ENCODE measurements at places on chromosomes 11 and 22.

- ATAC-seq: no peak
Observed at GRCh38 chr22:48083502-48083901, 1321.1 kb downstream of the TBC1D22A start.

DNA sequence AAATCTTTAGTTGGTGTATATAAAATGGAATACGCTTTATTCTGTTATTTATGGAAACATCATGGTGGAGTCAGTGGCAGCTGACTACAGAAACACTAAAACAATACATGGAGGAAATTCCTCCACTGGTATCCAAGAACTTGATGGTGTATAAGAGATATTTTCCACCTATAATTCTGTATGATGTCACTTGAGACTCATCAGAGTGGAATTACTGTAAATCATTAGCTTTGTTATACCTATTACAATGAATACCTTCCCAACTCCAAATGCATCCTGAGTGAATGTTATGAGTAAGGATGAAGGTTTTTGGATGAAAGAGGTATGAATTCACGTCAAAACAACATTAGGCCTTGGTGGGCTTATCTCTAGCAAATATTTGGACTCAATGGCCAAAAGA, 258.5 kb upstream of the SORL1-AS1 start:
- ATAC-seq: no peak

GRCh38 chr11:119187123-119187892, 2.0 kb downstream of the NHERF4 start:
- no peak for ATAC-seq

DNA sequence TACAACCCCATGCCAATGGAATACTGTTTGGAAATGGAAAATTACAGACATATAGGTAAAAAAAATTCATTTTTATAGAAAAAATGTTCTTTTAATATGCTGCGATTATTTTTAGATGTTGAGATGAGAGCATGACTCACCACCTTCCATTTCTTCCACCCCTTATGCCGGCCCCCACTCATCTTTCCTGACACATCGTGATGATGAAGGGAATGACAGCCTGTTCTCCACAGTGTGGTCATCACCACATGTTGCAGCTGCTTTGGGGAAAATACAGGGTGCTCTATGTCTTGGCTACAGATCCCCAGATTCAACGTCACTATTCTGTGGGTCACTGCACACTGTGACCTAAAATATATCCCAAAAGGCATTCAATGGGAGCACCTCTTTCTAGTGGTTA, 916.2 kb downstream of the METTL15 start:
- ATAC-seq: no peak

DNA sequence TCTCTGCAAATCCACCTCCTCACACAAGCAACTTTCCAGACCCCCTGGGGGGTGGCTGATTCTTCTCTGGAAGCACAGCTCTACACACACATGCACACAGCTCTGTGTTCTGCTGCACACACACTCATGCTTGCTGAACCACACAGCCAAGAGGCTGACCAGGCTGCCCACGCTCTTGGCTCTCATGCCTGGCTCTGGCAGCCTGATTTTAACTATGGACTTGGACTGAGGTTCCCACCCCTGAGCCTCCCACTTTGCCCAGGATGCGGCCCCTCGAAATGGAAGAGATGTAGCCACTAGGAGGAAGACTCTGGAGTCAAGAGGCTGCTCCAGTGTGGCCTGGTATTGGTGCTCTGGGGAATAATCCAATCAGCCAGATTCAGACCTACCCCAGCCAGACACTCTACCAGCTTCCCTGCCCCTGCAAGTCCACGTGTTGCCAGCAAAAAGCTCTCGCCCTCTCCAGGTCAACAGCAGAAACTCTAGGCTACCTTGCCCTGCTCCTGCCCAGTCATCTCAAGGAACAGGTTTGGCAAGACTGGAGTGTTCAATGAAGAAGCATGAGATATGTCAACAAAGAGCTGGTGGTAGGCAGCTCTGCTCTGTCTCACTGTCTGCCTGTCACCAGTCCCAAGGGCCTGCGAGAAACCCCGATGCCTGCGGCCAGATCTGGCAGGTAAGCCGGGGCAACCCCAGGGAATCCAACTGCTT, 8.8 kb upstream of the CASTOR1 start:
- ATAC-seq: no peak

DNA sequence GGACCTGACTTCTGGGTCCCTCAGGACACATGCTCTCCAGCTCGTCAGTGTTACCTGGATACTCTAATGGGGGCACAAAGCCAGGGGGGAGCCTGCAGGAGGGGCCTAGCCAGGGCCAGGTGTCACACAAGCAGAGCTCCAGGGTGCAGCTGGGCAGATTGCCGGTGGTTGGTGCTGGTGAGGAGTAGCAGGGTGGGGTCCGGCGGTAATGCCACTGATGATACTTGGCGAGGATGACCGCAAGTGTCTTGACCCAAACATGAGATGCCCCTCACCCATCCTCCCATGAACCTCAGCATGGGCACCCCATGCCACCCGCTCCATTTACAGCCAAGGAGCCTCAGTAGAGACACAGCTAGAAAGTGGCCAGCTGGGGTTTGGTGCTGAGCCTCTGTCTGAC, 15.1 kb upstream of the KCNQ1OT1 start:
- ATAC-seq: no peak

GRCh38 chr22:44585559-44586350, 87.7 kb upstream of the RTL6 start:
- no peak for ATAC-seq

GRCh38 chr11:64754919-64755662, 4.7 kb downstream of the PYGM start:
- ATAC-seq: no peak

- no peak for ATAC-seq
Observed at GRCh38 chr11:65622011-65622410, 6.4 kb downstream of the PCNX3 start.

DNA sequence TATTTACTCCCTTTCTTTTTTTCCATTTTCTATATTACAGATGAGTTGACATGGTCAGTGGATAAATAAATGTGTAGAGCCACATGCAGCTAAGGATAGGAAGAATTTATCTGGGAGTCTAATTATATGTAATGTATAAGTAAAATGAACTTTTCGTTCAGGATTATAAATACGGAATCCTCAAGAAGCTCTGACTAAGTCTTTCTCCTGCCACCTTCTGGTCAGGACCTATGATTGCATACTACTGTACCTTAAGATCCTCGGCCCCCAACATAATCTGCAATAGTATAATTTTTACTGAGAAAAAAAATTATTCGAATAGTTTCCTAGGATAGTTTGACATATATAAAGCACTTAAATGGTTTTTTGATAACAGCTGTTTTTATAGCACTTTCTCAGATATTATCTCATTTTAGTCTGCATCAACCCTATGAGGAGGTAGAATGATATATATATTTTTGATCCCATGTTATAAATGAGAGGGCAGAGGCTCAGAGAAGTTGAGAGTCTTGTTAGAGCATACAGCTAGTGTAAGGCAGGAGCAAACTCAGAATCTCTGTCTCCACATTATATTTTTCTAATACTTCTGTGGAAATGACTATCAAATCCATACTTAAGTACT, 36.1 kb downstream of the CCDC90B start:
- no peak for ATAC-seq

DNA sequence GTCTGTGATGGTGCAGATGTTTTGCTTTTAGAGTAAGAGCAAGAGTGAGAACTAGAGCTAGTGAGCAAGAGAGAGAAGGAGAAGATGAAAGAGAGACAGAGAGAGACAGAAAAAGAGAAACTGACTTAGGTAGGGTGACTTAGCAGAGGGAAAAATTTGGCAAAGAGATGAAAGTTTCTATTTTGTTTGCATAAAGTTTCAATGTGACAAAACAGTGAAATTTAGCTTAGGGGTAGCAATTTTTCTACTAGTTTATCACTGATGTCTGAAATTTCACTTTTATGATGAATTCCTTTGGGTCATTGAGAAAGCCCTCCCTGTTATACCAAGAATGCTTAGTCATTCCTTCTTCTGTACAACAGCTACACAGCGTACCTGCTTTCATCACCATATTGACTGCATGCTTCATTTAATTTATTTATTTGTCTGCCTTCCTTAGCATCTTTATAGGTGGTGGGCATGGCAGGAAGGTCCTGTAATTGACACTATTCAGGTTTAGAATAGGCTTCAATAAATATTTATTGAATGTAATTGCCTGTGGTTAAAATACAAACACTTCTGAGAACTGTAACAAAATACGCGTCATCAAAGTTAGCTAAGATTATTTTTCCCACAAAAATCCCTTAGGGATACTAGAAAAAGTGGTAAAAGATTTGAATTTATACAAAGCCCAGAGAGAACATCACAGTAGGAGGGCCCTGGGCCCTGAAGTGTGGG, 19.9 kb upstream of the CTSC start:
- peak; percentile 79 for ATAC-seq

- ATAC-seq: no peak
Observed at GRCh38 chr11:45333001-45333971, 47.1 kb upstream of the SYT13 start.

GRCh38 chr11:107704451-107704850, 7.4 kb downstream of the SLN start:
- no peak for ATAC-seq

GRCh38 chr11:46222490-46223251, 54.8 kb upstream of the CREB3L1 start:
- ATAC-seq: no peak

- no peak for ATAC-seq
Observed at GRCh38 chr11:71117311-71117710, 135.1 kb downstream of the SHANK2 start.

DNA sequence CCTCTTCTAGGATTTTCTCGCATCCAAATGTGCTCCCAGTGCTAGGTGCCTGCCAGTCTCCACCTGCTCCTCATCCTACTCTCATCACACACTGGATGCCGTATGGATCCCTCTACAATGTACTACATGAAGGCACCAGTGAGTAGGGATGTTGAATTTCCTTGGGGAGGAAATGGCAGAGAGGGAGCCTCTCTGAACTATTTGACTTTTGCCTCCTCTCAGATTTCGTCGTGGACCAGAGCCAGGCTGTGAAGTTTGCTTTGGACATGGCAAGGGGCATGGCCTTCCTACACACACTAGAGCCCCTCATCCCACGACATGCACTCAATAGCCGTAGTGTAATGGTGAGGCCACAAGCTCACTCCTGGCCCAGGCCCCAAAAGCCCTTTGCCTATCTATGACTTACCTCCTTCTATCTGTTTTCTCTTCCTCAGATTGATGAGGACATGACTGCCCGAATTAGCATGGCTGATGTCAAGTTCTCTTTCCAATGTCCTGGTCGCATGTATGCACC, 2.5 kb downstream of the TAF10 start:
- ATAC-seq: no peak

- no peak for ATAC-seq
Observed at GRCh38 chr11:16410479-16410878, 54.1 kb upstream of the SOX6 start.

GRCh38 chr22:19799322-19800190, 39.0 kb downstream of the TBX1 start:
- no peak for ATAC-seq

DNA sequence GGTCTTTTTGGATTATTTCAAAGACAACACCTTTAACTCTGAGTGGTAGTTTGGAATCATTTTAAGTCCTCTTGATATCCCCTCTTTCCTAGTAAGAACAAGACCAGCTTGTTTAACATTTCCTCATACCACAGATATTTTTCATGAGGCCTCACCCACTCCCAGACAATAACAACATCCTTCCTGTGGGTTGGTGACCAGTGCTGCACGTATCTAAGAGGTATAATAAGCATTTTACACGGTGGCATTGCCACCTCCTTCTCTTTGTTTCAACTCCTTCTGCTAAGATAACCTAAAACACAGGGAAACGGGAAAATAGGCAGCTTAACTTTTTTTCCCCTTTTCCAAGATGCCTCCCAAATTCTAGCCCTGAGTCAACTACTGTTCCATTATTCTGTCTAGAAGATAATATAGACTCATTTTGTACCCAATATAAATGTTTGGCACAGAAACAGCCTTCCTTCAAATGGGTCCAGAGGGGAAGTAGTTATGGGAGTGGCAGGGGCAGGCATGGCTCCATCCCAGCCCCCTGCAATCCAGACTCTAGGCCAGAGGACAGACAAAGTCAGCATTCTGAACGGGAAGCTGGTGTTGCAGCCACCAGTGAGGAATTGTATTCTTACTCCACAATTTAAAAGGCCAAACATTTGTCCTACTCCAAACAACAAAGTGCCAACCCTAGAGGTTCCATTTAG, 28.5 kb downstream of the MAML2 start:
- ATAC-seq: no peak

GRCh38 chr11:15923183-15923582, 433.2 kb downstream of the SOX6 start:
- ATAC-seq: no peak

DNA sequence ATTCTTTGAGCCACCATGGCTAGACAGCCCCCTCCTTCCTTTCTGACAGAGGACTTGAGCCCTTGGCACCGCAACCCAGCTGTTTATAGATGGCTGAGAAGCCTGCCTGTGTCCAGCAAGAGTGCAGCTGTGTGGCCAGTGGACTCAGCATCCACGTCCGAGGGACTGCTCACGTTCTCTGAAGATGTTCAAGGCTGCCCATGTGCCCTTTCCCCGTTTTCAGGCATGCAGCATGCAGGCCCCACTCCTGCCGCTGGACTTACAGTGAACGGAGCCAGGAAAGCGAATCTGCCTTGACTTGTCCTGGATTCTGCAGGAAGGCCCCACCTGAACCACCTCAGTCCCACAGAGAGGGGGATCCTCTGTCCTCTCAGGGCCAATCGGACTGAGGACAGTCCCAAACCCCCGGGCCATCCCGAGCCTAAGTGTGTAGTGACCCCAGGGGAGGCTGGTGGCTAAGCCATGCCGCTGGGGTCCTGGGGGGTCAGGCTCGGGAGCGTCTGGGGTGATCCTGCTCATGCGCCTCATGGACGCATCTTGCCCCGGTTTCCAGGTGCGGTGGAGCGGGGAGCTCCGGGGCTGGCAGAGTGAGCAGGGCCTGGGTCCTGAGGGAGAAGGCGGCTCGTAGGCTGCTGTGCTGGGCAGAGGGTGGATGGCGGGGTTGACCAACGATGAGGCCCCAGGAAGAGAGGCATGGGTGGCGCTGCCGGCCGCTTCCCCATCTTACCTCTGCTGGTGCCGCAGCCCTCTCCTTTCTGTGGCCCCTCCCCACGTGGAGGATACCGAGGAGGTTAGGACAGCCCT, 170.7 kb downstream of the CTTN start:
- no peak for ATAC-seq

- ATAC-seq: no peak
Observed at GRCh38 chr22:28706845-28707244, 27.2 kb upstream of the TTC28 start.

GRCh38 chr11:12592283-12592682, 81.9 kb upstream of the TEAD1 start:
- no peak for ATAC-seq

- peak; percentile 60 for ATAC-seq
Observed at GRCh38 chr11:107545101-107545514, 20.4 kb downstream of the ALKBH8 start.
